Central memory CD8-positive, alpha-beta T cell (primary cell): ENCODE measurements at places on chromosomes 12 and 14.

DNA sequence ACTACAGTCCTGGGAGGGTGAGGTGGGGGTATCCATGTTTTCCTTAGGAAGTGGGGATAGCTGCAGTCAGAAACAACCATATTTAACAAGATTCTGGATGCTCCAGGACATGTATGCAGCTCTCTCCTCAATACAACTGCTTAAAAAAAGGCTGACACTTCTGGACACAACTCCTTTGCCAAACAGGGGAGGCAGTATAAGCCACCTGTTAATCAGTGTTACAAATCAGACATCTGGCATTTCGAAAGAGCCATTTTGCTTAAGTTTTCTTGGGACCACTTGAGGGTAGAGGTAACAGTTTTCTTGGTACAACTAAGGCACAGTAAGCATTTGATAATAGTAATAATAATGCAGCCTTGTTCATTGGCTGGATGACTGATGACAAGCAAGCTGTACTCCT is 47.1 kb downstream of the RPGRIP1 start:
- DNase-seq = no peak
- peaks cover 19% of the 10 kb centered on the region for H3K27me3 ChIP-seq
- no peak overlapping the region for H3K27ac ChIP-seq
- H3K4me3 ChIP-seq = no peak overlapping the region
- no peaks in the 10 kb centered on the region for H3K36me3 ChIP-seq
- H3K4me1 ChIP-seq = no peaks in the 10 kb centered on the region

GRCh38 chr12:76288218-76288617 is 60.0 kb downstream of the BBS10 start:
- no peaks in the 10 kb centered on the region for H3K4me1 ChIP-seq
- no peak overlapping the region for H3K27ac ChIP-seq
- no peaks in the 10 kb centered on the region for H3K36me3 ChIP-seq

GRCh38 chr12:14995583-14996425 is 23.0 kb downstream of the PDE6H start:
- no peak overlapping the region for H3K4me3 ChIP-seq
- H3K4me1 ChIP-seq = peaks cover 18% of the 10 kb centered on the region
- no peak for DNase-seq
- no peaks in the 10 kb centered on the region for H3K36me3 ChIP-seq

- H3K27me3 ChIP-seq = no peaks in the 10 kb centered on the region
- DNase-seq = no peak
- H3K36me3 ChIP-seq = peaks cover 26% of the 10 kb centered on the region
- peaks cover 51% of the 10 kb centered on the region for H3K4me1 ChIP-seq
- peak overlapping the region; percentile 95 for H3K4me3 ChIP-seq
- peak overlapping the region; percentile 94 for H3K27ac ChIP-seq
Measured at GRCh38 chr12:123232472-123232806, 502 bp downstream of the MPHOSPH9 start.

DNA sequence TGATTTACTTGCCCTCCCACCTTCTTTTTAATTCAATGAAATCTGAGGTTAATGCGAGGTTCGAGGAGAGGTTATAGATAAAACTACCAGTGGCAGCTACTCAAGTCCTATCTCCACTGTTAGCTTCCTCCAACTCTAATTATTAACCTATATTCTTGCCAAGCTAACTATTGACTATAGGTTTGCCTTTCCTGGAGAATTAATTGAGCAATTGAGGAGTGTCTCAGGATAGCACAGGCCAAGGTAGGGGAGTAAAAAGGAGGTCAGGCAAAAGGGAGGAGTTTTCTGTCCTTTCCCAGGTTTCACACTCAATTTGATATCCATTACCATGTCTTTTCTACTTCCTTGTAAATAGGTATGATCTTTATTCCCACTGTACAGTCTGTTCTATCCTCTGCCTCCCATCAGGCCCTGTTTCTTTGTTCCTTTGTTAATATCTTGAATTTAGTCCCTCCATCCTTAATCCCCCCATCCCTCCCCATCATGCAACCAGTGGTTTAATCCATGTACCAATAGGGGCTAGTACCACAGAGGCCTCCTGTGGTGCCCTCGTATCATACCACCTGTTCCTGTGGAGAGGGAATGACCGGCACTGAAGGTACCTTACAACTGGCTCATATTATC is 3.7 kb upstream of the SUOX start:
- no peak for DNase-seq
- H3K27ac ChIP-seq = no peak overlapping the region
- no peaks in the 10 kb centered on the region for H3K27me3 ChIP-seq
- no peak overlapping the region for H3K4me3 ChIP-seq
- peaks cover 48% of the 10 kb centered on the region for H3K36me3 ChIP-seq
- peaks cover 6% of the 10 kb centered on the region for H3K4me1 ChIP-seq

- no peak overlapping the region for H3K4me3 ChIP-seq
- H3K4me1 ChIP-seq = no peaks in the 10 kb centered on the region
- peaks cover 2% of the 10 kb centered on the region for H3K36me3 ChIP-seq
- H3K27ac ChIP-seq = no peak overlapping the region
Measured at GRCh38 chr14:72500234-72500838, 393.6 kb downstream of the DPF3 start.

- H3K4me1 ChIP-seq = no peaks in the 10 kb centered on the region
- peaks cover 4% of the 10 kb centered on the region for H3K36me3 ChIP-seq
- DNase-seq = no peak
Measured at GRCh38 chr12:32217354-32218310, 111.0 kb downstream of the BICD1 start.

DNA sequence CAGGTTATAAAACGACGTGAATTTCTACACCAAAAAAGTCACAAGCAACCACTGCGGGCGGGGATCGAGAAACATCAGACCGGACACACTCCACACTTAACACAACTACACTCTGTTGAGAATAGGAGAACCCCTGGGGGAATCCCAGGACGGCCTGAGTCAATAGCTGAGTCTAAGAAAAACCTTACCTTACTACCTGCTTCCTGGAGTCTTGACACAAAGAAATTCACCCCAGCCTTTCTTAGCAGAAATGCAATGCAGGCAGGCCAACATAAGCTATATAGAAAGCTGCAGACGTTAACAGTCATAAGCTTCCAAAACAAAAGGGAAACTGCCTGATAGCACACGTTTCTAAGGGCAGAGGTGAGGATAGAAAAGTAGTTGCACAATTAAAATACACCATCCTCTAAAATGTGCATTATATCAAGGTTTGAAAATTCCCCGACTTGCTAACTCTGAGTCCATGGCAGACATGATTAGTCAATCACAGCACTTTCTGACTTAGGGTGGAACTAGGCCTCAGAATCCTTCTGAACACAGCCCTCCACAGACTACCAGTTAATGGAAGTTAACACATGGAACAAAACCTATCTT is 68.0 kb downstream of the CCDC88C start:
- H3K4me3 ChIP-seq = peak overlapping the region; percentile 85
- peak overlapping the region; percentile 95 for H3K27ac ChIP-seq
- no peaks in the 10 kb centered on the region for H3K27me3 ChIP-seq
- peaks cover 46% of the 10 kb centered on the region for H3K36me3 ChIP-seq
- no peak for DNase-seq

DNA sequence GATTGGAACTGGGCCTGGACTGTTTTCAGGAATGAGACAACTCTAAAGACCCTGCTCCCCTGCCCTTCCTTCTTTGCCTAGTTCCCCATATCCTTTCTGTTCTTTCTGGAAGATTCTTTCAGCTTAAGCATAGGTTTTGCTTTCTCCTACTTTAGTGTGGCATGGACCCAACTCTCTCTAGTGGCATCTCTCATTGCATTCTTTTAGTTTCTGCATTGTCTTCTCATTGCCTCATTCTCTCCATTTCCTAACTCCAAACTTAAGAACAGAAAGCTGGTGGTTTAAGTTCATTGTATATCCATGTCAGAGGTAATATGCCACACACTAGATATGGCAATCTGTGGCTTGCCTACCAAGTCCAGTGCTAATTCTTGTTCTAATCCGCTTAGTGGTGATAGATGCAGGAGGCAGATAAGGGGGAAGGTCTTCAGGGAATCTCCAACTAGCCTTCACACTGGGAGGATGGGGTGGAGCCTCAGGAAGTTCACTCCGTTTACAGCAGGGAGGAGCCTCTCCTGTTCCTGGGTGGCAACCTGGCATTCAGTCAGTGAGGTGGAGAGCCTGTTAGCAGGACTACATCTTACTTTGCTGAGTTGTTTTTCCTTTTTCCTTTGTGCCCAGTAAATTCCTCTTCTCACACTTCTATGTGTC is 165.1 kb upstream of the LMNTD1 start:
- no peak for DNase-seq
- H3K27me3 ChIP-seq = no peaks in the 10 kb centered on the region
- no peak overlapping the region for H3K4me3 ChIP-seq
- no peaks in the 10 kb centered on the region for H3K36me3 ChIP-seq

DNA sequence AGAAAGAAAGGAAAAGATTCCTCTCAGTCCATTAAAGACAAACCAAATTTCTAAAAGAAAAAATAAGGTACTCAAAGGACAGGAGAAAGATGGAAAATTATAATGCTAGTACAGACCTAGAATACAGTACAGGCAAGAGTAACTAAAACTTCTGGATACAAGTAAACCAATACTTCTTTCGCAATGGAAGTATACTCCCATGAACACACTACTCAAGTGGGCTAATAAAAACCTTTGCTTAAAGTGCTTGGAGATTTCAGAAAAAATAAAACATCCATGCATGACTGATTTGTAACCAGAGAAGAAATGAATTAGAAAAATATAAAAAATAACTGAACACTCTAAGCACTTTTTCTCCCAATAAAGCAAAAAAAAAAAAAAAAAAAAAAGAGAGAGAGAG is 3.5 kb downstream of the ZBTB25 start:
- H3K27me3 ChIP-seq = no peaks in the 10 kb centered on the region
- no peak for DNase-seq
- peak overlapping the region; percentile 98 for H3K27ac ChIP-seq
- H3K36me3 ChIP-seq = peaks cover 50% of the 10 kb centered on the region

- H3K27ac ChIP-seq = peak overlapping the region; percentile 74
- H3K27me3 ChIP-seq = peaks cover 10% of the 10 kb centered on the region
- peaks cover 61% of the 10 kb centered on the region for H3K4me1 ChIP-seq
- peaks cover 5% of the 10 kb centered on the region for H3K36me3 ChIP-seq
- DNase-seq = no peak
- no peak overlapping the region for H3K4me3 ChIP-seq
Measured at GRCh38 chr12:108305520-108305919, 33.6 kb downstream of the CMKLR1 start.

DNA sequence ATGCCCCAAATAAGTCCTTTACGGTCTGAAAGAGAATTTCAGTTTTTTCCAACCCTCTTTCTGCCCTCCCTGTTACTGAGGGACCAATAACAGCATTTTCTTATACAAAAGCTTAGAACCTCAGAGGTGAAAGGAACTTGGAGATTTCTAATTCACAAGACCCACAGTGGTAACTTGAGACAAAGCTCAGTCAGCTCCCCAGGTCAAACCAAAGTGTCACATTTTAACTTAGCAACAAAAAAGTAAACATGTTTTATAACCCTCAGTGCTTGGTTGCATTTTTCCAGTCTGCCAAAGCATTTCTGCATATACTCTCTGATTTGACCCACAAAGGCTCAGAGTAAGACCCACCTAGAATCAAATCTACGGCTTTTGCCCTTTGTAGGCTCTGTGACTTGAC is 415.2 kb downstream of the VRK1 start:
- no peak for DNase-seq
- no peaks in the 10 kb centered on the region for H3K4me1 ChIP-seq
- no peak overlapping the region for H3K27ac ChIP-seq
- no peak overlapping the region for H3K4me3 ChIP-seq
- no peaks in the 10 kb centered on the region for H3K36me3 ChIP-seq
- H3K27me3 ChIP-seq = no peaks in the 10 kb centered on the region

DNA sequence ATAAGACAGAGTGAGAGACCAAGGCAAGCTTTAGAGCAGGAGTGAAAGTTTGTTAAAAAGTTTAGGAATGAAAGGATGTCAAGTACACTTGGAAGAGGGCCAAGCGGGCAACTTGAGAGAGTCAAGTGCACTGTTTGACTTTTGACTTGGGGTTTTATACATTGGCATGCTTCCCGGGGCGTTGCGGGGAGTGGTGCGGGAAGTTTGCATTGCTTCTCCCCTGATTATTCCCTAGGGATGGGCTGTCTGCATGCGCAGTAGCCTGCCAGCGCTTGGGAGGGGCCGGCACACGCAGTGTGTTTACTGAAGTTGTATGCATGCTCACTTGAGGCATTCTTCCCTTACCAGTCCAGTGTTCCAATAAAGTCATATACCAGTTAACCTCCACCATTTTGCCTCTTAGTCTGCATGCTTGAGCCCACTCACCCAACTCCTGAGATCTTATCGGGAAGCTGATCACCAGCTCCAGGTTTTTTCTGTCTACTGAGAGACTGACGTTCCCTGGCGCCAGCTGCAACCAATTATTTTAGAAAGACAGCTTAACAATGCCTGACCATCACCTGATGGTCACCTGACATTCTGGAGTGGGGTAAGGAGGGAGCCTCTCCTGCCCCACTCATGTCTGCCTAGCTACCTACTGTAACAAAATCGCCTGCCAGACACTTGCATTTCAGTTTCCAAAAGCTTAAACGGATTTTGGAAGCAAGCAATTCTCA is 53.2 kb downstream of the DACT1 start:
- no peak overlapping the region for H3K4me3 ChIP-seq
- no peak for DNase-seq
- H3K4me1 ChIP-seq = no peaks in the 10 kb centered on the region
- no peak overlapping the region for H3K27ac ChIP-seq

DNA sequence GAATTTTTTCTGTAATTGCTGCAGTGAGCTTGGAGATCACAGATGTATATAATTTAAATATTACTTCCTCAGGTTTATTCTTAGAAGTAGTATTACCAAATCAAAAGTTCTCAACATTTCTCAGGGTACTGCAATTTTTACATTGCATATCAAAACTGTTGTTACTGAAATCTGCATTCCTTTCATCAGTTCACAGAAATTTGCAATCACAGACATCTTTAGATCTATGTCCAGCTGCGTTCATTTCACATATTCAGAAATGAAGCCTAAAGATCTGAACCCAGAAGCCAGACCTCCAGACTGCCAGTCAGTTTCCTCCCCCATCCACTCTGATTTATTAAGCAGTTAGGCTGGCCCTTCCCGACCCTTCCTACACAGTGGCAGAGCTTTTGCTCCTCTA is 18.2 kb upstream of the IFT81 start:
- H3K27ac ChIP-seq = no peak overlapping the region
- no peaks in the 10 kb centered on the region for H3K4me1 ChIP-seq
- H3K4me3 ChIP-seq = no peak overlapping the region

- H3K36me3 ChIP-seq = no peaks in the 10 kb centered on the region
- H3K27ac ChIP-seq = no peak overlapping the region
- no peaks in the 10 kb centered on the region for H3K27me3 ChIP-seq
- DNase-seq = no peak
Measured at GRCh38 chr12:85849344-85849743, 13.1 kb upstream of the RASSF9 start.

DNA sequence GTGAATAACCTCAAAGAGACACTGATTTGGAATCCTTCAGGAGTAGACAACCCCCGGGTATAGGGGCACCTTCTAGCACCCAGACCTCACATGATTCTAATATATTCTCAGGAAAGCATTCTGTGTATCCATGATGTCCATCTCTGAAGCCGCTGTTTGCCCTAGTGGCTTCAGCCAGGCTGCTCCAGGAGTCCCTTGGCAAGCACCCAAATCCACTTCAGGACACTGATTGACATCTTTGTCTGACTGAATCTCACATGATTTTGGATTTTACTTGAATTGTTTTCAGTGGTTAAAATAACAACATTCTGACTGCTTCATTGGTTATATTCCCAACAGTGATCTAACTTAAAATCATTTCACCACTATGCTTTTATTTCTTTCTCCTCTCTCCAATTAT is 390.5 kb upstream of the CLEC14A start:
- no peak overlapping the region for H3K4me3 ChIP-seq
- H3K36me3 ChIP-seq = no peaks in the 10 kb centered on the region
- no peaks in the 10 kb centered on the region for H3K4me1 ChIP-seq
- no peak for DNase-seq
- no peaks in the 10 kb centered on the region for H3K27me3 ChIP-seq
